Left ventricle myocardium superior (tissue), 1 donor: ENCODE measurements at places on chromosomes 2 and 18.

DNA sequence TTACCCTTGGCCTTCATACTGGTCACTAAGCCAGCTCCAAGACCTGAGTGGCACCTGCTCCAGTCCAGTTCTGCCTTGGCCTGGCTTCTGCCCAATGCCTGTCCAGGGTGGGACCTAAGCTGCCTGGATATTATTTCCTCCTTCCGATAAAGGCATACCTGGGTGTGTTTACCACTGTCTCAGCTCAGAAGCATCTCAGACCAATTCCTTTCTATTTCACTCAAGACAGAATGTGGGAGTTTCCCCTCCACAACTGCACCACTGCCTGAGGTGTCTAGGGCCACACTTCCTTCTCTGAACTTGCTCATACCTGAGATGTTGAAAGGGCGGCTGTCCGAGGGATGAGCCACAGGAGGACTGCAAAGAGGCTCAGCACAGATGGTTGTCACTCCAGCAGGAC is 18.4 kb upstream of the CAB39 start:
- DNase-seq: no peak

GRCh38 chr2:182103526-182103925 is 117.9 kb downstream of the PPP1R1C start:
- no peak for DNase-seq

GRCh38 chr2:234967870-234968208 is 16.0 kb downstream of the SH3BP4 start:
- DNase-seq: no peak

DNA sequence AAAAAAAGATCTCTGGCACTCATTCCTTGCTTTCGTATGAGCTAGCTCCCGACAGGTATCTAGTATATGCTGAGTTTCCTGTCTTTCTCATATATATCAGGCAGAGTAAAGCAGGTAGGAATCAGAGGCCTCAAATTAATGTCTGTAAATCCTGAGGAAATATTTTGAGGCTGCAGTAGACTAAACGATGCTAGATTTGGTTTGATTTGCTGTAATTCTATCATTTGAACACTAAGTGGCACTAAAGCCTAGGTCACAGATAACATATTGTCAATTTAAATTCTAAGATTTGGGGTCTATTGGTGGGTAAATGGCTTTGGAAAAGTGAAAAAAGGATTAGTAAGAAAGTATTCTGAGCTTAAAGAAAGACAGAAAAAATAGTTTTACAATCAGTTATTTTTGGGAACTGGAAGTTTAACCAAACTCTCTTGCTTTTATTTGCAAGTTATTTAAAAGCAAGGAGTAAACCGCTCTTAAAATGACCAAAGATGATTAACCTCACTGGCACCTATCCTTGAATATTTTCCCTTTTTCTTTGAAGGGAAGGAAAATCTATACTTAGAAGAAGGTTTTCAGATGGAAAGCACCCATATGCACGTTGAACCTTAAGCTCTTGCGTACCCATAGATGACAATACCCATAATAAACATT is 37.6 kb upstream of the SLC4A10 start:
- DNase-seq: no peak

DNA sequence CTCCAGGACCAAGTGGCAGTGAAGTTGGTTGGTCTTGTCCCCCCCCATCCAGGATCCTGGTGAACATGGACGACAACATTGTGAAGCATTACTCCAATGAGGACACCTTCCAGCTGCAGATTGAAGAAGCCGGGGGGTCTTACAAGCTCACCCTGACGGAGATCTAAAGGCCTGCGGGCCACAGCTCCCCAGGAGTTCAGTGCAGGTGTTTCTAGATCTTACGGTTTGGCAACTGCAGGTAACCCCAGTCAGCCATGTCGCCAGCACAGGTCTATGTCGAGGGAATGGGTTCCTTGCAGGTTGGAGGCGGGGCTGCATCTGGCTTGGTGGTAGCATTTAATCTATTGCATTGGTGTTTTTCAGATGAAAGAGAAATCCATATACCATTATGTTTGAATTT is 42.8 kb upstream of the KLF11 start:
- no peak for DNase-seq

GRCh38 chr18:36608107-36608506 is 220.7 kb downstream of the TPGS2 start:
- no peak for DNase-seq

DNA sequence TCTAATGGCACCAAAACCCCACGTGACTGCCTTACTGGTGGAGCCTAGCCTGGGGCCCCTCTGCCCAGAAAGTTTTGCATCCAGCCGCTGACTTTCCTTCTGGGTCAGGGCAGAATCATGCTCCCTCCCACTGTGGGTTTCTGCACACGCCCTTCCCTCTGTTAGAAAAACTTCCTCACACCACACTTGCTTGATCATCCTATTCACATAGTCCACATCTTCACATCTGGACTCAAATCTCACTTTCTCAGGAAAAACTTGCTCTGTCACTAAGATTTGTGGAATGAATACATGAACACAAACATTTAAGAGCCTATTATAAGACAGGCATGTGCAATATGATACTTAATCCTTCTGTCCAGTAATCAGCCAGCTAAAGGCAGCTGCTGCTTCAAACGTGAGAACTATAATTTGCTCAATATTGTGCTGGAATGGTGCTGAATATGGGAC is 274.7 kb downstream of the RND3 start:
- DNase-seq: no peak

- DNase-seq: no peak
Observed at GRCh38 chr18:21270453-21270852, 28.4 kb downstream of the GREB1L start.

GRCh38 chr18:3500016-3500415 is 50.0 kb downstream of the TGIF1 start:
- no peak for DNase-seq

GRCh38 chr2:197908156-197908555 is 103.8 kb downstream of the PLCL1 start:
- no peak for DNase-seq

DNA sequence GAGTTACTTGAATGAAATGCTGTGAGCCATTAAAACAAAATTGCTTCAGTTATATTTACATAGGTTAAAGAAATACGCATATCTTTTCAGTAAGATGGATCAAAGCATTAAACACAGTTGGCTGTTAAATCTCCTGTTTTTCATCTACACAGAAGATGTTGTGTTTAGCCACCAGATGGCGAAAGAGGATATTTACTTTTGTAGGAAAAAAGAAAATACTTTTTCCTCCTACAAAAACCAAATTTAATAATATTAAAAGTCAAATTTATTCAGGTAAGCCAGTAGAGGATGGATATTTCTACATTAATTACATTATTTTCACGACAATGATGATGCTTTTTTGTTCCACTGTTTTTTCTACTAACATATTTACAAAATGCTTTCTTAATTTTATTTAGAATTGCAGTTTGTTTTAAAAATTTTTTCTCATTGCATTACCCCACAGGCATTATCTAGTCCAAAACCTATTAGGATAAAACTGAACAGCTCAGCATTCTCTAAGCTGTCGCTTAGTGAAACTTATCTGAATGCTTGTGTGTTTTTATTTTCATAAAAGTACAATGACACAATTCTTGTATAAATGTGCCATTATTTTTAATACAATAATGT is 173.7 kb downstream of the ASXL3 start:
- no peak for DNase-seq

DNA sequence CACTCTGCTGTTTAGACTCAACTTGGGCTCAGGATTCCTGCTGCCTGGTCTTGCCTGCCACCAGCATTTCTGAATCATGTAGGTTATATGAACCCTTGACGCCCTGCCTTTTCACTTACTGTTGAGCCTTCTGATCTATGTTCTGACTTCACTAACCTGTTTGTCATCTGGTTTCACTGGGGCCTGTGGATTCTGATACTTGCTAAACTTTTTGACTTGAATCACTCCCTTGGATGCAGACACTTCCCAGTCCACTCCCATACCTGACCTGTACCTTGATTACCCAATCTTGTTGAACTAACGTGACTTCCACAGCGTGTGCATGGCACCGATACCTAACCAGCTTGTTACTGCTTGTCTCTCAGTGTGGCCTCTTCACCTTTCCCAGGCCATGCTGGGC is 35.6 kb upstream of the SPAG16 start:
- DNase-seq: no peak

- no peak for DNase-seq
Observed at GRCh38 chr2:88874063-88874657, 182.7 kb downstream of the RPIA start.

DNA sequence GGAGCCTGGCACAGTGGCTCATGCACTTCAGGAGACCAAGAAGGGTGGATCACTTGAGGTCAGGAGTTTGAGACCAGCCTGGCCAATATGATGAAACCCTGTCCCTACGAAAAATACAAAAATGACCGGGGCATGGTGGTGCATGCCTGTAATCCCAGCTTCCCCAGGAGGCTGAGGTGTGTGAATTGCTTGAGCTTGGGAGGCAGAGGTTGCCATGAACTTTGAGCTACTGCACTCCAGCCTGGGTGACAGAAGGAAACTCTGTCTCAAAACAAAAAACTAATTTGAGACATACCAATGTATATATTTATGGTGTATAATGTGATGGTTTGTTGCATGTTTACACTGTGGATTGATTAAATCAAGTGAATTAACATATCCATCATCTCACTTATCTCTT is 21.8 kb upstream of the ZNF512 start:
- no peak for DNase-seq

DNA sequence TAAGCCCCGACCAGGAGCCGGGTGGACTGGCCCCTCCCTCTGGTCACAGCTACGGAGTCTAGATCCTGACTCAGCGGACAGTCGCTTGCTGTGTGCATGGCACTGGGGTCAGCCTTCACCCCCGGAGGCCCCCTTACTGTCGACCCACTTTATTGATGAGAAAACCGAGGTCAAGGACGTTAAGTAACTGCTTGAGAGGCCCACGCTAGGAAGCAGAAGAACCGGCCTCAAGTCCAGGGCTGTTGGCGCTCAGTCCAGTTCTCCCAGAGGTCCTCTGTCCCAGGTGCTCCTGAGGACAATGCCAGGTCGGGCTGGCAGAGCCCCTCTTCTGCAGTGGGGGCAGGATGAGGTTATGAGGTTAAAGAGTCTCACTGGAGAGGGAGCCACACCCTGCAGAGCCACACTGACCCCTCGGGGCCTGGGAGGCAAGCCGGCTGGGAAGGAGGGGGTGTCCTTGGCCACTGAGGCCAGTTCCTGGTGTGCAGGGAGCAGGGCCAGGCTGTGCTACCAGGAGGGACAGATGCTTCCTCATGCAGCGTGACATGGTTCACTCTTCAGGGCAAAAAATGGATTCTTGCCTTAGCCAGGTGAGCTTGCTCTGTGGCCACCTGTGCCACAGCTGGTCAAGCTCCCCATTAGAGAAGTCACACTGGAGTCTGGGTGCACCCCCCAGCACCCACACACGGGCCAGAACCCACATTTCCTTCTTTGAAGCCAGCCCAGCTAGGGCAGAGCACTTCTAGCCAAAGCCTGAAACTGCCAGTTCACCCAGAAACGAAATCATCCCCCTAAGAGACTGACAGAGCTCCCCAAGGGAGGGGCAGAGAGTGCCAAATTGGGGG is 47.3 kb upstream of the HPCAL1 start:
- DNase-seq: peak; percentile 11

- DNase-seq: peak; percentile 35
Observed at GRCh38 chr2:217064234-217065011, 204.6 kb upstream of the TNP1 start.

GRCh38 chr2:219460424-219460926 is 25.8 kb downstream of the SPEG start:
- peak; percentile 87 for DNase-seq

- no peak for DNase-seq
Observed at GRCh38 chr18:69265656-69266055, 135.0 kb upstream of the DOK6 start.

DNA sequence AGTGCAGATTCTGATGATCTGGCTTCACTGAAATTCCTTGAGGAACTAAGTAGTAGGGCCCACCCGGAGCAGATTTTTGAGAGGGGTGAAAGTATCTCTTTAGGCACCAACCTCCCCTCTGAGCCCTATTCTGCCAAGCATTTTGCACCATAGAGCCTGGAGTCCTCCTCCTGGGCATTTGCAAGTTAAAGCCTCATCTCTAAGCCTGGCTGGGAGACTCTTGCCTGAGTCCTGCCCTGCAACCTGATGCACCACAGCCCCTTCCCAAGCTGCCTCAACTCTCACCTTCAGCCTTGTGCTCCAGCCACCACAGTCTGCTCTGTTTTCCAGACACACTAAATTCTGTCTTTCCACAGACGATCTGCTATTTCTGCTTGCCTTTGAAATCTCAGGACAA is 79.6 kb upstream of the PKDCC start:
- DNase-seq: no peak

GRCh38 chr2:207135340-207135739 is 30.4 kb downstream of the KLF7 start:
- DNase-seq: no peak

GRCh38 chr2:142926445-142926844 is 49.0 kb downstream of the KYNU start:
- DNase-seq: no peak

- DNase-seq: no peak
Observed at GRCh38 chr2:135664623-135665068, 77.0 kb upstream of the UBXN4 start.

DNA sequence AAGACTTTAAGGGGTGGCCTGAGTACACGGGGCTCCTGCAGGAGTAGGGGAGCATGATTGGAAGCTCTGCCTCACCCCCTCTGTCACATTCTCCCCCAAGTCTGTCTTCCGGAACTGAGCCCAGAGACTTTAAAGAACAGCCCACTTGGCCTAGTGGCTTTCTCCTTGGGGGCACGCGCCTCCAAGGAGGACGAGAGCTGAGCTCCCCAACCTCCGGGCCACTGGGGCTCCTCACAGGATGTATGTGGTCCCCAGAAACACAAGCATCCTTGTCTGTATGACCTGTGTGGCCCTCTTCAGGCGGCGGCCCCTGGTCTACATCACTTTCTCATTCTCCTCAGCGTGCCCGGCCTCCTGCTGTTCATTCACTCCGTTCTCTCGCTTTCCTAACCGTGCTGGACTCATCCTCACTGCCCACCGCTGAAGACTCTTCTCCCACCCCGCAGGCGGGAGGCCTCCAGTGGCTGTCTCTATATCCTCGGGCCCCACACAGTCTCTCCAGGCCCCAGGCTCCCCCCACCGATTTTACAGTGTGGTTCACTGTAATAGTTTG is 23.7 kb downstream of the KCNF1 start:
- no peak for DNase-seq

DNA sequence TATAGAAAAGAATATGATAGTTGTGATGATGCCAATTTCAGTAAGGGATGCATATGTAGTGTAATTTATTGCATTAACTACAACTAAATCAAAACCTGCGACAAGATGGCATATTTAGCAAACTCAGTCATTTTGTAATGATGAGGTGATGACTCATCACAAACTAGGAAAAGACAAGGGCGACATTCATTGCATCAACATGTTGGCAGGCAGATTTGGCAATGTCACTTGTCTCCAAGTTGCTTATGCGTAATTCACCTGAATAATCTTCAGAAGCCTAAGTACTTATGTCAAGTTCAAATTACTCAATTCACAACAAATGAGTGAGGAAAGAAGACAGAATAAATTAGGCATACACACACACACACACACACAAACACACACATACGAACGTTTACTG is 273.2 kb upstream of the RGPD4 start:
- DNase-seq: no peak

GRCh38 chr2:136055929-136056688 is 61.8 kb downstream of the CXCR4 start:
- no peak for DNase-seq

GRCh38 chr2:107336526-107336925 is 450.6 kb upstream of the ST6GAL2 start:
- DNase-seq: no peak
